ENCODE measurements at places on chromosomes 3 and 15.

DNA sequence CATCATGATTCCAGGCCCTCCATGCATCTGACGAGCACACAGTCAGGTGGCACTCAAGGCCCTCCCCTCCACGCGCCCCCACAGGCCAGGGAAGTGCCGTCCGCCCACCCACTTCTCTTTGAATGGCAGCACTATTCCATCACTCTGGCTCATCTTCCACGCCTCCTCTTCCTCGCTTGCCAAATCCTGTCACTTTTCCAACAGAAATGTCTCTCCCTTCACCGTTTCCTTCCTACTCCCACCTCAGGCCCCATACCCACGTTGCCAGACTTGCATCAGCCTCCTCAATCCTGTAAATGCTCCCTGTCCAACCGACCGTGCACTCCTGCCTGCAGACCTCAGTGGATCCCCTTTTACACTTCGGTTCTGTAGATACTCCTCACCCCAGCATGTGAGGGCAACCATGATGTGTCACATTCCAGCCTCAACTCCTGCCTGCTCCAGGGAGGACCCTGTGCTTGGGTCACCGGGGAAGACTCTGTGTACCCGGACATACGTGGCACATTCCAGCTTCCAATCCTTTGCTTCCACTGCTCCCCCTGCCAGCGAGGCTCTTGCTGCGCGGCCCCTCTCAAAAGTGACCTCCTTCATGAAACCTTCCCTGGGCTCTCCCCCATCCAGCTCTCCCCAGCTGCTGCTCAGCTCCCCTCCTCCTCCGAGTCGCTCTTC, 29.6 kb downstream of the ADCY5 start:
- no peak for DNase-seq

- no peak for DNase-seq
Measured at GRCh38 chr15:61598655-61599054, 369.6 kb upstream of the RORA start.

DNA sequence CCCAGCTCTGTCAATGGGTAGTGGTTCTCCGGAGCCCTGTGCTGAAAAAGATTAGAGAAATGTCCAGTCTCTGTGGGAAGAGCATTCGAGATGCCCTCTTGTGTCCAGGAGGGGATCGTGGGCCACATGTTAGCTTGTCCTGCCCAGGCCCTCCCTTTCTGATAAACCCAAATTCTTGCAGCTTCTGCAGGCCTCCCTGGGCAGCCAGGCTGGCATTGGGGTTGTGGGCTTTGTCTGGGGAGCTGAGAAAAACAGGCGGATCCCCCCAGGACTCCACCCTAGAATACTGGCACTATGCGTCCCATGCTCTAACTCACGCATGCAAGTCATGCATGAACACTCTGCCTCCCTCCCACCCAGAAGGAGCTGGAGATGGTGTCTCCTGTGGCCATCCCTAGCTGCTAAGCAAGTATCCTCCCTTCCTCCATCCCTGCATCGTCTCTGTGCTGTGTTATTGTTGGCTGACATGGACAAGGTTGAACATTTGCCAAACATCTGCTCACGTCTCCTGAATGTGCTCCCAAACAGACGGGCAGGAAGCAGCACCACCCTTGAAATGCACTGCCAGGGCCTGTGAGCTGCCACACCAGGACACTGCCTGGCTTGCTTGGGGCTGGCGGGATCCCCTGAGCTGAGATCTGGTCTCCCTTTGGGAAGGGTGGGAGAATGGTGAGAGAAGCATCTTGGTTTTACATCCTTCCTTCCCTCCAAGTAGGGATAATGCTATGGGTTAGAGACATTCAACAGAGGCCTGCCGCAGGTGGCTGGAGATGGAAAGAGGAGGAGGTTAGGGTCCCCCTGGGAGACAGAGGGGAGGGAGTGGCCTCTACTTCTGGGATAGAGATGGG, 26.5 kb downstream of the CFAP161 start:
- no peak for DNase-seq

- DNase-seq, result no peak
Measured at GRCh38 chr3:150495563-150496168, 50.6 kb downstream of the SERP1 start.

- no peak for DNase-seq
Measured at GRCh38 chr3:190076601-190077394, 43.9 kb downstream of the P3H2 start.

GRCh38 chr3:125163739-125164601, 48.6 kb downstream of the SLC12A8 start:
- DNase-seq, result no peak

DNA sequence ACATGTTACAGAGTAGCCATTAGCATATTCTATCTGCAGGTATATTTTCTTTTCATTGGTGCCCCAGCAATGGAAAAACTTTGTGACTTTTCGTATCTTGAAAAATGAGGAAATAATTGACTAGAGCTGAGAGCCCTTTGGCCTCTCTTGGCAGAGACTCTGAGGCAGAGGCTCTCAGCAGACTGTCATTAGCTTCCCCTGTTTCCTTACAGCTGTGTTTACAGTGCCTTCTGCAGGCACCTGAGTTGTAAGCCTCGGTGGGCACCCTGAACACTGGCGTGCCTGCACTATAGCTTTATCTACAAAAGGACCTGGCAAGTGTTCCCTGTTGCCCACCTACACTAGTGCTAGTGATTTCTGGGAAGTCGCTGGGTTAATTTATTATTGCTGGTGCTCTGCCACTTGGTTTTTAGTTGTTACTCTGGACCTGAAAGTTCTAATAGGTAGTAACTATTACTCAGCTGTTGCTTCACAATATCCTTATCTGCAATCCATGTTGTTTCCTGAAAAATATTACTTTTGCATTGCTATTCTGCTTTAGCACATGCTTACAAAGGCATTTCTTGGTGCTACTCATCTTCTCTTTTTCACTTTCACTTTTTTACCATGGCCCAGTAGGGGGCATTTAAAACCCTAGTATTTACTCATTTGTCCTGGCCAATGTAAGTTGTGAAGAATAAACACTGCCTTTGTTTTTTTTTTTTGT, 7.8 kb upstream of the GPR171 start:
- DNase-seq, result no peak

DNA sequence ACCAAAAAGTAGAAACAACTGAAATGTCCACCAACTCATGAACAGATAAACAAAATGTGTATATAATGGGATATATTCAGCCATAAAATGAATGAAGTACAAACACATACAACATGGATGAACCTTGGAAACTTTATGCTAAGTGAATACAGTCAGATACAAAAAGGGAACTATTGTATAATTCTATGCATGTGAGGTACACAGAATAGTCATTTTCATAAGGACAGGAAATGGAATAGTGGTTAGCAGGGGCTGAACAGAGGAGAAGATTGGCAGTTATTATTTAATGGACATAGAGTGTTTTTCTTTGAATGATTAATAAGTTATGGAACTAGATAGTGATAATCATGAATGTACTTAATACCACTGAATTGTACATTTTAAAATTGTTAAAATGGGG, 20.0 kb upstream of the TRANK1 start:
- no peak for DNase-seq

- no peak for DNase-seq
Measured at GRCh38 chr3:58899159-58899952, 150.5 kb downstream of the CFAP20DC start.

- DNase-seq, result no peak
Measured at GRCh38 chr3:196117809-196118208, 35.9 kb upstream of the TFRC start.

GRCh38 chr3:178845420-178846118, 226.0 kb downstream of the ZMAT3 start:
- DNase-seq, result no peak

GRCh38 chr15:82298520-82298919, 35.9 kb downstream of the SAXO2 start:
- DNase-seq, result peak; percentile 30

GRCh38 chr15:99322643-99323405, 71.5 kb downstream of the LRRC28 start:
- DNase-seq, result no peak

DNA sequence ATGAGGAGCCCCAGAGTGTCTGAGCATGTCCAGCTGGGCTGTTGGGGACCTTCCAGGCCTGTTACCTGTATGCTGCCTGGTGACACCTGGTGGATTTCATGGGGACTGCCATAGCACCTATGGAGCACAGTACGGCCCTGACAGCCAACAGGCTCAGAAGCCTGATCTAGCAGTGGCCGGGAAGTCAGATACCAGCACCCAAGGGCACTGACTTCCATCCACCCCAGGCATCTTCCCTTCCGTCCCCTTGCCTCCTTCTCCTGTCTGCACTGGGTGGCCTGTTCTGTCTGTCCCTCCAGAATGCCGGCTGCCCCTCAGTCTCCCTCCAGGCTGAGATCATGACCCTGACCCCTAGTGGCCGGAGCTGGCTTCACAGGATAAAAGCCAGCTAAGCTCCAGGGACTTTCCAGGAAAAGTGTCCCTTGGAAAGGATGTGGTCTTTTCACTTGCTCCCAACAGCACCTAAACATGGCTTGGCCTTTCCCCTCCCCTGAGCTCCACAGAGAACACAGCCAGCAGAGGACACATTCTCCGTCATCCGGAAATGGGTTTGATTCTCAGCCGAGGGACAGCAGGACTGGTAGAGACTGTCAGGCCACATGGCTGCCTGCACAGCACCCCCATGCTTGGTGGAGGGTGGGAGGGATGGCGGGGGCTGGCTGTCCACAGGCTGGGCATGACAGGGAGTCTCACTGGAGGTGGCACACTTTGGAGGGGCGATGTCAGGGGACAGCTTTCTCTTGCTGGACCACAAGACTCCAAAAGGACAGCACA, 9.5 kb downstream of the RPS17 start:
- DNase-seq, result no peak

DNA sequence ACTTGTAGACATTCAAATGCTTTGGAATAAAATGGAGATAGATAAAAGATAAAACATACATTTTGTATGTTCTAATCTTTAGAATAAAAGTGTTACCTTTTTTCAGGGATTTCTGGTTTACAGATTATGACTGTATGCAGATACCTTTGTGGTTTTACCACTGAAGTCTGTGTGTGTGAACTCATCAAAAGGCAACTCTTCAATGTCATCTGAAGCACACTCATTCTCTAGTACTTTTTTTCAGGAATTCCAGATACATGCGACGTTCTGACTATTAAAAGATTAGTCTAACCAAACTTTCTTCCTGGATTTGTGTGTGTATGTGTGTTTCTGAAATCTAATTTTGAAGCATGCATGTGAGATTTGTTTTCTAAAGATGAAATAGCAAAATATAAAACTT, 188.6 kb downstream of the NLGN1 start:
- DNase-seq, result no peak

- DNase-seq, result peak; percentile 33
Measured at GRCh38 chr3:68057637-68058320, 403.4 kb upstream of the SUCLG2 start.

DNA sequence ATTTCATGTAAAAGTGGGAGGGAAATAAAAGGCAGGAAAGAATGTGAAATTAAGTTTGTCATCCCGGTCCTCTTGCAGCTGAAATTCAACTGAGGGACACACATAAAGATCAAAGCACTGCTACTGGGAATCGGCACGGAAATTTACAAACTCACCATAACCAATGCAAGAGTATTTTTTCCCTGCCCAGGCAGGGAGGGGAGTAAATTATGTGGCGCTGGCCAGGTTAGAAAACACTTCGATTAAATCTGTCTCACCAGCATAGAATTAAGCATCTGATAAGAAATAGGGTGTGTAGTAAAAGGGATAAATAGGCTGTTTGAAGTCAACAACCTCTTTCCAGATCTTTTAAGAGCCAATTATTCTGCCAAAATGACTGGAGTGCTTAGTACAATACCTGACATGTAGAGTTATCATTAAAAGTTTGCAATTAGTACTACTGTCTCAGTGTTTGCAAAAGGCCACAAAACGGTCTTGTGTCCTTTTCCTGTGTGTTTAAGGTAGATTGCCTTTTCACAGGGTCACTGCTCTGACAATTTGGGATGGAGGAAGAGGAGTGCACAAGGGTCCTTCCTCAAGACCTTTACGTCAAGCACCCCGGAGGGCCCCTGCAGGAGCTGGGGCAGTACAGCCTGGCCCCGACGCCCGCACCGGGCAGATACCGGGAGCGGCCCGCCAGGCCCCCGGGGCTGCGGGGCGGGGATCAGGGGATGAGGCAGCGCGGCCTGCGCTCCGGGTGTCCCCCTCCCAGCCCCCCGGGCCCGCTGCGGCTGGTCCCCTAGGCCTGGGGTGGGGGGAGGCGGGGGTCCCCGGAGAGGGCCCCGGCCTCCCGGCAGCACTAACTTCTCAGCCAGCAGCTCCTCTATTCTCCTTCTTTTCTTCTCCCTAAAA, 651 bp downstream of the UBA3 start:
- no peak for DNase-seq

DNA sequence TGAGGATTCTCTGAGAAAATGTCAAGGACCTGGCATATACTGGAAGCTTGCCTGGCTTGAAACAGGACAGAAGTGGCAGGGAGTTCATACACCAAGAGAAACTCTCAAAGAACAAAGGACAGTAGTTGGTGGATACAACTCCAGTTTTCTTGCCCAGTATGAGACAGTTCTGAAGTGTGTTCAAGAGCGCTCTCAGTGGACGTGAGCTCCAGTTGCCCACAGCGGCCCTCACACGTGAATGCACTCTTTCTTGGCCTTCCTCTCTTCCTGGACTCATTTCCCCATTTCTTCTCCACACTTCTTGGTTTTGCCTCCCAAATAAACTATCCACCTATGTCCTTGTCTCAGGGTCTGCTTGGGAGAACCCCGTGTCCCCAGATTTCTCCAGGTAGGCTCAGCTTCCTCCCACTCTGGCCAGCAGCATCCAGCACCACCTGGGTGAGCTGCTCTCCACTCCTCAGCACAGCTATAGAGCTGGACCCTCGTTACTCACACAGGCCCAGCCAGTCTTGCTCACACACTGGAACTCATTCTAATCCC, 54.5 kb downstream of the DCLK3 start:
- DNase-seq, result no peak

DNA sequence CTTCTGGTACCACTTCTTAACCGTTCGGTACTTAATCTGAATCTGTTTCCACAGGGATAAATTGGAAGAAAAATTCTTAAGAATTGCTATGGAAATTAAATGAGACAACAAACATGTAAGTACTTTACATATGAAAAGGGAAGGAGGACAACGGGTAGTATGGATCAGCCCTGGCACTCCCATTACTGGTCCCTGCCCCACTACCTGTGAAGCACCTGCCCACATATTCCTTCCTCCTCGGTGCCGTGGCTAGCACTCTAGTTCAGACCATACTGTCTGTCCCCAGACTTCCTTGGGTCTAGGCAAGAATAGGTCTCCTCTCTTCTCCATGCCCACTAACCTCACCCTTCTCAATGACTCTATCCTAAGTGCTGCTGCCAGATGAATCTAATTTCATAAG, 46.2 kb downstream of the SHQ1 start:
- no peak for DNase-seq

DNA sequence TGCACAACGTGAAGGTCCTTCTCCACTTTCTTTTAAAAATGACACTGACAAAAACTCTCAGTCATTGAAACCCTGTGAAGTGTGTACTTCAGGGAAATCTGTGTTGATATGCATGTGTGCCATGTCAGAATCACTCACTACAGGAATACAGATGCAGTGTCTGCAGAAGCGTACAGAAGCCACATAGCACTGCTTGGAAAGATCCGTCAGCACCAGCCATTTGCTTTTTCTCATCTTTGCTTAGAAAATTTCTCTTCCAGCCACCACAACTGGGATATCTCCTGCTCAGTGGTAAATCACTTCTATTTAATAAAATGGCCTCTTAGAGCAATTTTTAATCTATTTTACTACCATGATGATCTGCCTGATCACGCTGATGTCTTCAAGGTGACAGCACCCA, 91.3 kb upstream of the ARHGEF26 start:
- DNase-seq, result no peak

Data from activated naive CD4-positive, alpha-beta T cell (primary cell).